Tongue (tissue), 3 donors: ENCODE measurements at places on chromosomes 4 and X. TPM values are rescaled to one million over a fixed set of nuclear protein-coding genes. Genes with fewer than 3 reads are reported as not detected.

DNA sequence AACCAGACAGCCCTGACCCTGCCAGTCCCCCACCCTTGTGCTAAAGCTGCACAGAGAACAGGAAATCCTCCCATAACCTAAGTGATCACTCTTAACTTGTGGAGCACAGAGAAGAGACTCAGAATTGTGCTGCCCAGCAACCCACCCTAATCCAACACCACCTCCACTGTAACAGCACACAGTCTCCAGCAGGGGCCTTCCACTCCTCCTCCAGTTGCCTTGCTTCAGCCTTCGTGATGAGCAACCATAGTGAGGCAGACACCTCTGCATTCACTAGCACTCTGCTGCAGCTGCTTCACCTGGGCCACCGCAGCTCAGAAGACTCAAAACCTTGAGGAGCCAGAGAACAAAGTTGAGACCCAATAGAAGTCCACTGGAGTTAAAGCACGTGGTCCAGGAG, 7.9 kb upstream of the UGT2B4 start:
- no peak for DNase-seq

DNA sequence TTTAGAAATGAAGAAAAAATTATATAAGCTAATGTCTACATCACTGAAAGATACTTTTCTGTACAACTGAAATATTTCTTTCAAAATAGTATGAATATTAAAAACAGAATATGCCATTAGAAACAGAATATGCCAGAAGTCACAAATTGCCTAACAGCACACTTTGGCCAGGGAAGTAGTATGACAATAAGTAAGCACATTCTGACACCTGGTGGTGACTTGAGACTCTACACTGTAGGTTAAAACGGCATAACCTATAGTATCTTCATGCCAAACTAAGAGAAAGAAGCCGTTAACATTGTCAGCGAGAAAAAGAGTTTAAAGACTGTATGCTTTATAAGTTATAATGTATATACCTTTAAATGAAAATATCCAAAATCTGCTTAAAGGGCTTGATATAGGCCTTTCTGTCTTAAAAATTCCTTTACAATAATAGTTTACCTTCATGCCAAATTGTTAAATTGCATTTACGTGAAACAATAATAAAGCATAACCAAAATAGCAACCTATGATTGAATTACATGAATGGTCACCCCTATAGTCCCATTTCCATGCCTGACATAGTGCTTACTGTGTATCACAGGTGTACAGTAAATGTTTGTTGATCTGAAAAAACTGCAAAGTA, 32.8 kb downstream of the FAM13A start:
- DNase-seq, result peak; percentile 90

DNA sequence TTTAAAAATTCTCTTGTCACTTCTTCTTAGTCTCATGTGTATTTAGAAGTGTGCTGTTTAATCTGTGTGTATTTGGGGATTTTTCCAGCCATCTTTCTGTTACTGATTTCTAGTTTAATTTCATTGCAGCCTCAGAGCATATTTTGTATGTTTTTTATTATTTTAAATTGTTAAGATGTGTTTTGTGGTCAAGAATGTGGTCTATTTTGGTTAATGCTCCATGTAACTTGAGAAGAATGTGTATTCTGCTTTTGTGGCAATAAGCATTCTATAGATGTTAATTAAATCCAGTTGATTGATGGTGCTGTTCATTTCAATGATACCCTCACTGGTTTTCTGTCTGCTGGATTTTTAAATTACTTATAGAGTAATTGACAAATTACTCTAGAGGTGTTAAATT, 38.9 kb downstream of the ANXA10 start:
- no peak for DNase-seq

- DNase-seq, result no peak
Measured at GRCh38 chr4:2948895-2949781, 14.1 kb downstream of the NOP14 start.

DNA sequence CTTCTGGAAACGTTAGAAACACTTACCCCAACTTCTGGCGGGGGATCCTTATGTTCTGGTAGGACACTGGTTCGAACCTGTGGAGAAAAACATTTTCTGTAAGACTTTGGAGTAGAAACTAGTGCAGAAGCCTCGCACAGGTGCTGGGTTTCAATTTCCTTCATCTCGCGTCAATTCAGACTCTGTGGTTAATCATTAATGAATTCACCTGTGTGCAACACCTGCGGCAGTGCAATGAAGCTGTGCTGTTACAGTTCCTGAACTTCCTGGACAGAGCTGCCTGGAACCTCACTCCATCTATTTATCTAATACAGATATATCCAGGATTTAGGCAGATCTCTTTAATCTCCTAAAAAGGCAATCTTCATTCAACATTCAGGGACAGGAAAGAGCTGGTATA, 531.4 kb downstream of the INPP4B start:
- no peak for DNase-seq

GRCh38 chrX:34631479-34632220, 25.4 kb downstream of the TMEM47 start:
- DNase-seq, result peak; percentile 68

GRCh38 chrX:31551913-31552312, 480.1 kb upstream of the FTHL17 start:
- no peak for DNase-seq

DNA sequence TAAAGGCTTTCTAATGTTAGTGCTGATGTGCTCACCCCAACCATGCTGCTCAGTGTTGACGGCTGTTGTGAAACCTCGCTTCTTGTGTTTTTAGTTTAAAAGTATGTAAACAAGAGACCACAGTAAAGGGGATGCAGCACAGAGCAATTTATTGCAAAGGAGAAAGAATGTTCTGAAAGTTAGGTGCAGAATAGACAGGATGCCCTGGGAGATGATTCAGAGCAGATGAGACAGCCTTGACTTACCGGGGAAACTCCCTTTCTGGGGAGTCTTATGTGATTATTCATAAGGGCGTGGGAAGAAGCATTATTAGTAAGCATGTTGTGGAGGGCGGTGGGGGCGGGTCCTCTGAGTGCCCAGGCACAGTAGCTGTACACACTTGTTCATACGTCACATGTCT, 47.7 kb downstream of the EVC start:
- DNase-seq, result no peak

DNA sequence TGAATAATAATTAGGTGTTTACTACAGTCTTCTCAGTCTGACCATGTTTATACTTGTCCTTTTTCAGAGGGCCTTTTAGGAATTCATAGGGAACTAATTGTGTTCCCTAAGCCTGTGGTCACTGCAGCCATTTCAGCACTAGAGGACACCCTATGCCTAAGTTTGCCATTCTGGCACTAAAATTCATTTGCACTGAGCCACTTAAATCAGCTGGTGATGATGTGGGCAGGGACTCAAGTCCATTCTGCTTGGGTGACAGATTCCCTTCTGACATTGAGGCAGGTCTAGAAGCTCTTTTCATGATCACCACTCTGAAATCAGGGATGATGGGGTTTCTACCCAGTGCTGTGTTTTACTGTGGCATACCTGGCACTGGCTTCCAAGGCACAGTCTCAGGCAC, 1178.9 kb upstream of the DIAPH2 start:
- no peak for DNase-seq

DNA sequence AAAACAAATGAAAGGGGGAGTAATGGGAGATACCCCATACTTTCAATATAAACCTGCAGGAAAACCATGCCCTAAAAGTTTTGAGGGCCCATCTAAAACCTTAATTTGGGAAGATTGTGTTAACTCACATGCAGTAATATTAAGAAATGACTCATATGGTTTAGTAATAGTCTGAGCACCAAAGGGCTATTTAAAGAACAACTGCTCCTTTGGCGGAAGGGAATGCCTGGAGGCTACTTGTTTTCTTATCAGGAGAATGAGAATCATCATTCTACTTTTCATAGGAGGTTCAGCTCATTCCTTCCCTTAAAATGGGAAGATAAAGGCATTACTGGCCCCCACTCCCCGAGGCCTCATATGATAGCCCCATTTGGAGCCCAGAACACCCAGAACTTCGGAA, 47.6 kb downstream of the SPIN3 start:
- DNase-seq, result no peak

- DNase-seq, result peak; percentile 96
Measured at GRCh38 chrX:47193475-47194193, at the start of gene UBA1. Gene UBA1, plus strand, starts transcription at chrX:47193829. Its CDS starts 4,974 bp downstream, at chrX:47198803.

DNA sequence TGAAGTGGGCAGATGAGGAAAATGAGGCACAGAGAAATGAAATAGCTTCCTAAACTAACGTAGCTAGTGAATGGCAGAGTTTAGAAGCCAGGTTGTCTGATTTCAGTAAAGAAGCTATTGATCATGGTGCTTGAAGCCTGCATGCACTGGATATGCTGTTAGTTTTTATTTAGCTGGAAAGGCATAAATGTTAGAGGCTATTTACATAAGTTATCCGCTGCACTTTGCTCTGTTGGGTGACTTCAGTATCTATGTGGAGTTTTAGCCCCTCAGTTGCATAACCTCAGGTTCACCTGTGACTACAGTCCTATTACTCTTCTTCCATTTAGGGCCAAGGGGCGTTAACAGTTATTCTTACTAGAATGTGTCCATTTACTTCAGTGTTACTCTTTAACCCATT, 522.4 kb upstream of the RPS6KA3 start:
- DNase-seq, result no peak

DNA sequence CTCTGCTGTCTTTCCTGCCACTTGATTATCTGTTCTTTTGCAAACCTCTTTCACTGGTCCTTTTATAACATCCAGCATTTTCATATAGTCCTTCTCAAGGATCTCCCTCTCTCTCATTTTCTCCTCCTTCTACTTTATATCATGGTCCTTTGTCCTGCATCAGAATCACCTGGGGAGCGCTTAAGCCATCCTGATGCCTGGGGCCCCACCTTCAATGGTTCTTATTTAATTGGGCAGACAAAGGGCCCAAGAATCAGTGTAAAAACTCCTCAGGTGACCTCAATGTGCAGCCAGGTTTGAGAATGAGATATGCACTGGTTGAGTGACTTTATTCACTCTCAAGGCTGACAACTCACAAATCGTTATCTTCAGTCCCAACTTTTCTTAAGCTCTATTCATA, 283.9 kb downstream of the UNC5C start:
- no peak for DNase-seq

Gene GABRB1
- not detected for total RNA-seq

Gene DCAF4L1
- total RNA-seq, result not detected

Gene ETDB
- not detected for total RNA-seq

Gene NLGN4X
- total RNA-seq, result 11.3 TPM

Gene KCNIP4
- total RNA-seq, result 0.31 TPM

Gene ARHGAP6
- total RNA-seq, result 9.2 TPM

Gene SPANXB1
- total RNA-seq, result not detected

Gene ARR3
- not detected for total RNA-seq

Gene DYNLT3
- 18.1 TPM for total RNA-seq
